KG1 (cell line): ENCODE measurements at places on chromosomes 7 and 10.

DNA sequence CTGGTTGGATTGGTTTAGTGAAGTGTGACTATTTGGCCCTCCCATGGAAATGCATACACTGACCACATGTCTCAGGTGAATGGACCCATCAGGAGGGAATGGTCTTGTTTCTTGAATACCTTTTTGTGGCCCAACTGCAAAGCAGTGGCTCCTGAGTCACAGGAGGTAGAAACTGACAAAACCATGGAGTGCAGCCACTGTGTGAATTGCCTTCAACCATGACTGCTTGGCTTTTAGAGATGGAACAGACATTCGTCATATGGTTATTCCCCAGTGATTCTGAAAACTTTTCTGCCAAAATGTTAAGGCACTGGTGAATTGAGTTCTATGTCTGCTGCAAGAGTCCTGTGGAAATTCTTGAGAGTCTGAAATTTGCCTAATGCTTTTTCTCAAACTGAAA lies 64.7 kb downstream of the CDK14 start:
- no peak for DNase-seq

DNA sequence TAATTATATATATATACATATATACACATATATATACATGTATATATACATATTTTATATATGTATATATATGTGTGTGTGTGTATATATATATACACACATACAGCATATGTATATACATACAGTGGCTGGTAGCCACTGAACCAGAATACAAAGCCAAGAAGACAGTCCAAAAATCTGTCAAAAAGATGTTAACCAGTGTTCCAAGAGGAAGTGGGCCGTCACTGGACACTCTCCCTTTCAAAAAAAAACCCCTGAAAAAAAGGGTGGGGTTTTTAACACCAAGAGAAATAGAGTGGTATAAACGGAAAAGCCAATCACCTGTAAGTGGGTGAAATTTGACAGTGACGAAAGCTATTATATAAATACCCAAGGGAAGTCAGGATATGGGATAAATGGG lies 31.1 kb upstream of the C1GALT1 start:
- no peak for DNase-seq

GRCh38 chr7:641269-641671 lies 85.2 kb upstream of the DNAAF5 start:
- no peak for DNase-seq

DNA sequence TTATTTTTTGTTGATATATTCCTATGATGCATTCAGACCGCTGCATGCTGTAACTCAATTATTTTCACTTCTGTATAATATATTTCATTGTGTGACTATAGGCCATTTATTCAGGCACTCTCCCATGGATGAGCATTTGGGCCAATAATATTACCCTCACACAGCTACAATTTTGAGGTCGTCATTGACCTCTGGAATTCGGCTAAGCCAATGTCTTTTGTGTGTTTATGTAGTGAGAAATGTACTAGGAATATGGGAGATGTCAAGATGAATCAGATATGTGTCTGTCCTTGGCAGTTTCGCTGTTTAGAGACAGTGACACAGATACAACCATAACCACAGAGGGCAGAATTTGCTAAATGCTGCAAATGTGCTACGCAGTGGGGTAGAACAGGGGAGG lies 474.2 kb downstream of the ADRA2A start:
- DNase-seq = no peak

- DNase-seq = no peak
Measured at GRCh38 chr7:48781752-48782151, 142.6 kb upstream of the CDC14C start.

- DNase-seq = no peak
Measured at GRCh38 chr7:55873765-55874164, 11.2 kb upstream of the SEPTIN14 start.
